AG09309 (cell line): ENCODE measurements at places on chromosomes 11 and 22.

- no peak for DNase-seq
These were observed 10.1 kb upstream of the NEAT1 start for GRCh38 chr11:65412271-65413076.

DNA sequence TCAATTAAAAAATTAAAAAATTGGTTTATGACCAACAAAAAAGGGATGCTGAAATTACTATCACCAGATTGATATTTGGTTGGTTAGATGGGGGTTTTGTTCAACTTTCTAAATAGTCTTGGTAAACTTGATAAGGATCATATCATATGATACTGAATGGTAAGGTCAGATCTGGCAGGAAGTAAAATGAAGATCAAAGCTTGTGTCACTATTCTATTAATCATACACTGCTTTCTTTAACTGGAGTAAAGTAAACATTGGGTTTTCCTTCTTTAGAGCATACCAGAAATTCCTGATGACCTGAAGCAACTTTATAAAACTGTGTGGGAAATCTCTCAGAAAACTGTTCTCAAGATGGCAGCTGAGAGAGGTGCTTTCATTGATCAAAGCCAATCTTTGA is 40.2 kb downstream of the RRM1 start:
- DNase-seq = peak; percentile 10

- no peak for DNase-seq
These were observed 1068.3 kb downstream of the OPCML start for GRCh38 chr11:132464003-132464342.

DNA sequence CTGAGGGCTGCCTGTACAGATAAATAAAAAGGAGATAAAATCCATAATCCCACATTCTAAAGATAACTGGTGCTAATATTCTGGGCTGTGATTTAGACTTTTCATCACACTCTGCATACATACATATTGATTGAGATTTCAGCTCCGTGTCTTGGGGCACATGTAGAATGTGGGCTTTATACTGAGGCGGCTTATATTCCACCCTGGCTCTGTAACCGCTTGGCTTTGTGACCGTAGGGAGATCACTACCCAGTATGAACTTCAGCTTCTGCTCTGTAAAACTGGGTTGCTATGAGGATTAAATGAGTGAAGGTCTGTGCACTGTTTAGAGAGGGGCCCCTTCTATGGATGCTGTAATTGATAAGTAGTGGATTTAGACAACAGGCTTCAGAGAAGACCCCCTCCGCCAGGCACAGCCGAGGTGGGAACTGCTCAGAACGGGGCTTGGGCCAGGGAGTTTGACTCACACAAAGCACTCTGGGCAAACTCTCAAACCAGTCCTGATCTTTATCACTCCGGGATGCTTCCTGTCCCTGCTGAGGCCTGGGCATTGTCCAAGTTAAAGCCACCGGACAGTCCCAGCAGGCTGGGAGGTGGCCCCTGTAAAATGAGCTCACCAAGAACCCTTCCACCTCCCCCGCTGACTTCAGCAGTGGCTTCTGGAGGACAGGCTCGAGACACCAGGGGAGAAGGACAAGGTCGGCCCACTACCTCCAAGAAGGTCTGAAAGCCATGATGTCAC is 17.2 kb downstream of the KIAA1671 start:
- no peak for DNase-seq

DNA sequence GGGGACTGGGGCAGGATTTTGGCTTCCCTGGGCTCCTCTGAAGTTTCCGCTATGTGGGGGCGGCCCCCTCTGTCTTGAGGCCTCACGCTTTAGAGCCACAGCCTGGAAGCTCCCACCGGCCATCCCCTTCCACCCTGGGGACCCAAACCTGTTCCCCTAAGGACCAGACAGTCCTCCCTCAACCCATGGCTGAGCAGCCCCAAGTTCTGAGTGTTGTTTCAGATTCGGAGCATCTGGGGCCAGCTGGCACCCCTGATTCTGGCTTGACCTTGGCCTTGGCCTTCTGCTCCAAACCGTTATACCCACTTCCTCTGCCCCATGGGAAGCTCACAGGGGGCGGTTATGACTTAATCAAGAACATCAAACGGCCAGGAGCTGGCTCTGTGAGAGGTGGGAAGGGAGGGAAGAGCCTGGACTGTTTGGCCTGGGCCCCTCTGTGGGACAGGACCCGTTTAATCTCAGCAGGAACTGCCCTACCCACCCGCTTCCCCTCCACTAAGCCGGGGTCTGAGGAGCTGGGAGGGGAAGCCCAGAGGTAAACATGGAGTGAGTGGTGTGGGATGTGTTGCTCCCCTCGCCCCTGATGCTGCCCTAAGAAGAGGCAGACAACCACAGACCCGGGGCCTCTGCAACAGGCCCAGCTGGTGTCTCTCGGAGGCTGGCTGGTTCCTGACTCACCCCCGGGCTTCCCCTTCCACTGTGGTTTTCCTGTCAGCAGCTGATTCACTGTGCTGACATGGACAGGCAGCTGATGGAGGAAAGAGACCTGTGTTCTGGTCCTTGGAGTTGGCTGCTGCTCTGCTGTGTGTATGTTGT is 3.4 kb downstream of the CD82 start:
- DNase-seq = peak; percentile 67

DNA sequence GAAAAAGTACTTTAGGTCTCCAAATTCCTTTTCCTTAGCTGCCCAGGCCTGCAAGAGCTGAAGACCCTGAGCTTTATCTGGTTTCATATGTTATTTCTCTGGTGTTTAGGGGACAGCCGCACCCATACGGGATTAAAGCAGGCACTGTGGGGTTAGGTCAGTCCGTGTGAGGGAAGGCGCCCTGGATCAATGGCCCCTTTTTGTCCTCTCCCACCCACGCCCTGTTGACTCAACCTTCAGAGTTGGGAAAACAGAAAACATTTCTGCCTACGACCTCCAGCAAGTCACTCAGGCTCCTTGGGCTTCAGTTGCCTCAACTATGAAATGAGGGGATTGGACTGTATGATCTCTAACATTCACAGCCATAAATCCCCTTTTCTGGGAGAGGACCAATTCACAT is 55.2 kb upstream of the BARX2 start:
- DNase-seq = no peak

- DNase-seq = no peak
These were observed 38.1 kb upstream of the OPCML start for GRCh38 chr11:133570376-133570775.

GRCh38 chr11:113385749-113386148 is 1.8 kb upstream of the ANKK1 start:
- no peak for DNase-seq

- DNase-seq = peak; percentile 87
These were observed 37.6 kb downstream of the RAB30 start for GRCh38 chr11:83033972-83034672.

DNA sequence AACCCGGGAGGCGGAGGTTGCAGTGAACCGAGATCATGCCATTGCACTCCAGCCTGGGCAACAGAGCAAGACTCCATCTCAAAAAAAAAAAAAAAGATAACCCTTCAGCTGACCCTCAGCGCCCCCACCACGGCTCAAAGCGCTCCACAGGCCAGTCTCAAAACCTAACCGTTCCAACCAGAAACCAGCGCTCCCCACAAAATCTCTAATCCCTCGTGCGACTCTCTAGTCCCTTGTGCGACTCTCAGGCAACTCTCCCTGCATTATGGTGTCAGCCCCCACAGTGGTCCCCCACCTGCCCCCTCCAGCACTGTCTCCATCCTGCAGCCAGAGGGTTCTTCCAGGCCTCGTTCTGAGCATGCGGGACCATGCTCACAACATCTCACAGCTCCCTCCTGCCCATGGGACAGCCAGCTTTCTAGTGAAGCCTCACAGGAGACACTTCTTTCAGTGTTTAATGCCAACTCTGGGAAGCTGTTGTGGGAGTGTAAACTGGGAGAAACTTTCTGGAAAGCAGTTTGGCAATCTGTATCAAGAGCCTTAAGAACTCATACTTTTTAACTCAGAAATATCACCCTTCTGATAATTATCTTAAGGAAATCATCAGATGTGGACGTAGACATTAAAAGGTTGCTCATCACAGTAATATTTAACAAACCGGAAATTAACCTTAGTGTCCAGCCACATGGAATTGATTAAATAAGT is 4.2 kb upstream of the RASGRP2 start:
- DNase-seq = peak; percentile 72

DNA sequence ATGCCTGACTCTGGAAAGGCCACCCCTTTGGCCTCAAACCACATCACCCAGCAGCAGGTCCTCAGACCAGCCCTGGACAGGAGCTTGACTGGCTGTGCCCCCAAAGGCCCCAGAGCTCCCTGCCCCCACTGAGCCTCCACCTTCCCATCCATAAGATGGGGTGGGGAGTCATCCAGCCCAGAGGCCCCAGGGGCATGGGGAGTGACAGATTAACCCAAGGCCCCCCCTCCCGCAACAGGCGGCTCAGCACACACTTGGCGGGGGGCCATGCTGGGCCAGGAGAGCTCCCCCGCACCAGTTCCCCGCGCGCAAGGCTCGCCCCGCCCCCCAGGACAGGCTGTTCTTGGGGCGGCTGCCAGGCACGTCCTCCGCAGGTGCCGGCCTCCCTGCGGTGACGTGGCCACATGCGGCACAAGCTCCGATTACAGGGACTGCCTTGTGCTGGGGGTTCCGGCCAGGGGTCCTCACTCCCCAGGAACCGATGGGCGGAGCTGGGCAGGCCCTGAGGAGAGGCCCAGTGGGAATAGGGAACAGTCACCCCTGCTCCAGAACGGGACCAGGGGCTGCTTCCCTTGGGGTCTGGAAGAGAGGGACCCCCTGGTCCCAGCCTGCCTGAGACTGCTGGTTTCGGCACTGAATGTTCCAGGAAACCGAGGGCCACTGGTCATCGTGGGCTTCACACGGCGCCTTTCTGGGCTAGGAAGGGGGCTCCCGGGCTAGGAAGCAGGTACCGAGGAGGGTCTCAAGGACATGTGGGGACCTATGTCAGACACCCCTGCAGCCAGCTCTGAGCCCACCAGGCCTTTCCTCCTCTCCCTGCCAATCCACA is 5.1 kb upstream of the CDKN1C start:
- DNase-seq = no peak

- DNase-seq = peak; percentile 16
These were observed 6.0 kb downstream of the HOATZ start for GRCh38 chr11:111520560-111520959.

GRCh38 chr22:30332551-30332950 is 5.8 kb upstream of the TBC1D10A start:
- DNase-seq = no peak

- DNase-seq = no peak
These were observed 97.7 kb downstream of the MPPED2 start for GRCh38 chr11:30488304-30488998.

DNA sequence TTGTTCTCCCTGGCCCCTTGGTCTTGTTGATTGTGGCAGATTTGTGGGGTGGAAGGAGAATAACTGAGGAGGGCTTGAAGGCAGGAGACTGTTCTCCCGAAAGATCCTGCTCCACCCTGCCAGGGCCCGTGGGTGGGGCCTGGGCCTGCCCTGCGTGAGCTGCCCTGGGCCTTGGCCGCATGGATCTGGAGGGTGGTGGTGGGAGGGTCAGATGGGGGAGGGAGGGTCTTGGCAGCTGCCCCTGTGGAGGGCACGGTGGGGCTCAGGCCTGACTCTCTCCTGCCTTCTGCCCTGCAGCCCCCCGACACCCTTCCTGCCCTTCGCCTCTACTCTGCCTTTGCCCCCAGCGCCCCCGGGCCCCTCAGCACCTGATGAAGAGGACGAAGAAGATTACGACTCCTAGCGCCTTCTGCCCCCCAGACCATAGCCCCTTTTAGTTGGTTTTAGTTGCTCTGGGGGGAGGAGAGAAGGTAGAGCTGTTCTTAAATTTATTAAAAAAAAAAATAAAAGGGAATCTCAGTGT is 1.9 kb downstream of the DRAP1 start:
- DNase-seq = no peak

DNA sequence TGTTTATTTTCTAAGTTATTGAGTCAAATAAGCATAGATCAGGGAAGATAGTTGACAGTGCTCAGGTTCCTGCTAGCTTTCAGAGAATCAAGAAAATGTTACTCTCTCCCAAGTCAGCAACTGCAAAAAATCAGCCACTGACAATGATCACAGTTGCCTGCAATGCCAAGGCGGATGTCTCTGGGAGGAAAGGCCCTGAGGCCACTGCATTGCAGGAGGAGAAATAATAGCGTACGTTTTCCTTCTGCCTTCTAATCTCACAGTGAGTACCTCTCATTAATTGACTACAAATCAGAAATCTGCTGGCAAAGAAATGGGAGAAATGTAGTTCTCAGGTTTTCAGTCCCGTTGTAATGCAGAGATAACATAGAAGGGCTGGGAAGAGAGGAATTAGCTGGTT is 54.0 kb upstream of the SPON1 start:
- DNase-seq = no peak

DNA sequence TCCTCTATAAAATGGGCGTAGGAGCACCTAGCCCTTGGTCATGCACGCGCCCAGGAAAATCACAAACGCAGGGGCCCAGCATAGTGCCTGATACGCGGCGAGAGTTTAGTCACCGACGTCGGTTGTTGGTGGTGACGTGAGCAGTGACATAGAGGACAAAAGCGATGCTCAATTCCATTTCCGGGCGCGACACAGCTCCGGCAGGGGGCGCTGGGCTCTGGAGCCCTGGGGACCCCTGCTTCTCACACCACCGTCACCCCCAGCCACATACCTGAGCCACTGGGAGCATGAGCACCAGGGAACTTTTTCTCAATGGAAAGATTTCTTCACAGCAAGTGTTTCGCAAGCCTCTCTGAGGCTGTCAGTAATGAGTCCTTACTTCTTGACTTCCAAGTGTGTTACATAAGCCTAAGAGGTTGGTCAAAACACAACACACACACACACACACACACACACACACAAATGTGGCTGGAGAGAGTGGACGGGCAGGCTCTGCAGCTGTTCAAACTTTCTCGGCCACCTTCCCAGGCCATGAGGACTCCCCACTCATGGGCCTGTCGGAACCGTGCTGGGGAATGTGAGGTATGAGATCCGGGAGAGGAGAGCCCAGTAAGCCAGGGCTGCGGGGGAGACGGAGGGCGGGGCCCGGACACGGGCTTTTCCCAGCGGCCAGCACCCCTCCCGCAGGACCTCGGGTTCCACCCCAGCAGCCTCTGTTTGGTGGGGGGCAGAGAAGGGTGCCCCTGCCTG is 36.9 kb upstream of the LINC01488 start:
- DNase-seq = peak; percentile 95

GRCh38 chr22:37734964-37735451 is 38.2 kb downstream of the TRIOBP start:
- DNase-seq = no peak

GRCh38 chr11:79173615-79174014 is 267.2 kb downstream of the TENM4 start:
- peak; percentile 41 for DNase-seq

- DNase-seq = no peak
These were observed 55.8 kb downstream of the CLMP start for GRCh38 chr11:123139206-123139605.

GRCh38 chr22:35910003-35910769 is 118.4 kb downstream of the RBFOX2 start:
- no peak for DNase-seq

DNA sequence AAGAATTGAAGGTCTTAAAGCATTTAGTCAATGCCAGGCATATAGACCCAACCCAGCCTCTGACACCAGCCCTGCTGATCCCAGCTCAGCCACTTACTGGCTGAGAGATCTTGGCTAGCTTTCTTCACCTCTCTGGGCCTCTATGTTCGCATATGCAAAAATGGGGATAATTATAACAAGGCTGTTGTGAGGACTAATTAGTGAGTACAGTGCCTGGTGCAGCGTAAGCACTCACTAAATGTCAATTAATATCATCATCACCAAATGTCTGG is 10.5 kb downstream of the CHST1 start:
- no peak for DNase-seq

GRCh38 chr11:3077189-3077836 is 20.1 kb upstream of the CARS1 start:
- DNase-seq = no peak
